ENCODE measurements at places on chromosomes 2 and 18.

GRCh38 chr2:168560817-168561499 lies 104.9 kb downstream of the CERS6 start:
- no peak for DNase-seq

- no peak for DNase-seq
Observed at GRCh38 chr2:114007436-114007835, 117.5 kb downstream of the ACTR3 start.

DNA sequence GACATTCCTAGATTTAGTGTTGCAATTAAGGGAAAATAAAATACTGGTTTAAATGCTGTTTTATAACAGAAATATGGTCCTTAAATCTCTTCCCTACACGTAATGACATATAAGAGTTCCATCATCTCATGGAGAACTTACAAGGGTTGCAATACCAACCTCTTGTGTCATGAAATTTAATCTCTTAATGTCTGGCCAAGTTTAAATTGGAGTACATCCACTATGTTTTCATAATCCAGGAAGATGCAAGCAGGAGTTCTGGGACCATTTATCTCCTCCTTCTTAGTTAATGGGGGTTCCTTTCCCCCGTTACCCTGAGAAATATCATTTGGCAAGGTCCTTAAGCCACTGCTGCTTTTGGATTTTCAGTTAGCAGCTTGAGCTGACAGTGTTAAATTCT lies 126.0 kb upstream of the ACVR2A start:
- no peak for DNase-seq

GRCh38 chr2:128450211-128451024 lies 131.8 kb upstream of the HS6ST1 start:
- no peak for DNase-seq

- no peak for DNase-seq
Observed at GRCh38 chr2:102449370-102449974, 23.6 kb upstream of the SLC9A4 start.

DNA sequence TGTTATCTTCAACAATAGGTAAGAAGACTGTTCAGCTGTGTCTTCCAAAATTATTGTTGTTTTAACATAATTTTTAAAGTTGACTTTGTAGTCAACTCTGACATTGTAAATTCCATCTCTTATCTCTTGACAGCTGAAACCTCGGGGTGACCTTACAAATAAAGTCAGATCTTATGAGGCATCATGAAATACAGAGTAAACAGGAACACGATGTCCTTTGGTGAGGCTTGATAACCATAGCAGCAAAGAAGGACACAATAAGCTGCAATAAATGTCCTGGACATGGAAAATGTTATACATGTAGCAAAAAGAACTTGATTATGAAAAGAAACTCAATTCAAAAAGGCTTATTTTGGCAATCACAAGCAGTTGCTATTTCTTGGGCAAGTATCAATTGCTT lies 618.9 kb upstream of the SLC39A10 start:
- DNase-seq, result no peak

- DNase-seq, result no peak
Observed at GRCh38 chr2:71846669-71847291, 300.9 kb downstream of the CYP26B1 start.

DNA sequence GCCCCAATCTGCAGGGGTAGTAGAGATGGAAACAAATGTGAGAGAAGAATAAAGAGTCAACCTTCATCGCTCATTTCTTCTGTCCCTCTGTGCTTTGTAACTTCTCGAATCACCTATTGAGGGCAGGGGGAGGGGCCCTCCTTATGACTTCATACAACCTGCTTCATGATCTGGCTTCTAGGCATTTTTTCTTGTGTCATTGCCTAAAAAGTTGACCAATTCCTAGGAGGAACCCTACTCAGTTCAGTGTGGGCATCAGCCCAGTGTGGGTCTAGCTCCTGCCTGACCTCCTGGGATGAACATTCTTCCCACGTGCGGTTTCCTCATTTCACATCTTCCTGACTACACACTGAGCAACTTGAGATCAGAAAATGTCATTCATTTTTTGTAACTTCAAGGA lies 46.3 kb upstream of the CREB1 start:
- no peak for DNase-seq

DNA sequence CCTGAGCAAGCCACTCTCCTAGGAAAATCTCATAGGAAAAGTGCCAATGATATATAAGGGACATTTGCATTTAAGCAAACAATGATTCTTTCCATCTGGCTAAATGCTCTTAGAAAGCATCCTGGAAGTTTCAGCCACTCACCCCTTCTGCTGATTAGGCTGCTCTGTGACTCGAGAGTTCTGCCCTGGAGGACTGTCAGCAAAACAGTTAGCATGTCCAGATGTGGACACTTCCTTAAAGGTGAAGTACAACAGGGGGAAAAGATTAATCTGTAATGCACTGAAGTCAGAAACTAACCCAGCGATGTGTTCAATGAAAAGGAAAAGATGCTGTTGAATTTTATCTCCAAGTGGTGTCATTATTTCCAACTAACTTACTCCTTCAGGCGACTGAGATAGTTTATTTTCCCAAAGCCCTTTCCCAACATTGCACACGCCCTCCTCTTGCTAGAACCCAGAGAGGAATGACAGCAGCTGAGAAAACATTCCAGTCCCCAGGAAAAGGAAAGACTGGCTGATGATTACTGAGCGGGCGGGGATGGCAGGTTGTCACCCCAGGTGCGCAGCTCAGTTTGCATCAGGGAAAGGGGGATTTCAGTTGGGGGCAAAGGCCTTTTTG lies 214.0 kb downstream of the SS18 start:
- DNase-seq, result no peak

GRCh38 chr2:195590861-195591205 lies 66.2 kb upstream of the SLC39A10 start:
- no peak for DNase-seq

DNA sequence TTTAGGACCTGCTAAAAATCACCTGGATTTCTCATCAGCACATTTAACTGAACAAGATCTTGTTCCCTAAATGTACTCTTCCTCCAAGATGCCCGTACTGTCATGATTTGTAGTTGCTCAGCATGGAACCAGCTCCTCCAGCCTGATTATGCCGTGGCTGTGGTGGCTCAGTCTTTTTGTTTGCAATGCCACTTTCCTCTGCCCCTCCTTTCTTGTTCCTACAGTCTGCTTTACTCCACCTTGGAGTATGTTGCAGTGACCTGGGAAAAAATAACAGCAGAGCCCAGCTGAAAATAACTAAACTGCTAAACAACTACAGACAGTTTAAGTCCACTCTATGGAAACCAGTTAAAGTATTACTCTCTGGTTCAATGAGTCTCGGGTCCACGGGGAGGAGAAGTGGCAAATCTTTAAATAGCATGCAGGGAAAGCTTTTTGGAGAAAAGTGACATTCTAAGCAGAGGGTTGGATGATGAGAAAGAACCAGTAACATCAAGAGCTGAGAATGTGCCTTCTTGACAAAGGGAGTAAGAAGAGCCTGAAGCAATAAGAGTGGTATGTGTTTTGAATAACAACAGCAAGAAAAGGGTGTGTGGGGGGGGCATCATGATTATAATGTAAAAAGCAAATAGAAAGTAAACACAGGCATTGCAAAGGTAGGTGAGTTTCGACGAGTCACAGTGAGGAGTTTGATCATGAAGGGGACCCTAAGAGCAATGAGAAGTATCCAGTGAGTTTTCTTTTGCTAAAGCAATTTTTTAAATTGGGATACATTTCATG lies 225.7 kb downstream of the TMX3 start:
- no peak for DNase-seq

GRCh38 chr18:5142859-5143258 lies 54.2 kb downstream of the AKAIN1 start:
- no peak for DNase-seq

GRCh38 chr2:233117811-233118647 lies 57.9 kb downstream of the INPP5D start:
- DNase-seq, result no peak

GRCh38 chr2:237542001-237542704 lies 24.2 kb upstream of the PRLH start:
- DNase-seq, result no peak

DNA sequence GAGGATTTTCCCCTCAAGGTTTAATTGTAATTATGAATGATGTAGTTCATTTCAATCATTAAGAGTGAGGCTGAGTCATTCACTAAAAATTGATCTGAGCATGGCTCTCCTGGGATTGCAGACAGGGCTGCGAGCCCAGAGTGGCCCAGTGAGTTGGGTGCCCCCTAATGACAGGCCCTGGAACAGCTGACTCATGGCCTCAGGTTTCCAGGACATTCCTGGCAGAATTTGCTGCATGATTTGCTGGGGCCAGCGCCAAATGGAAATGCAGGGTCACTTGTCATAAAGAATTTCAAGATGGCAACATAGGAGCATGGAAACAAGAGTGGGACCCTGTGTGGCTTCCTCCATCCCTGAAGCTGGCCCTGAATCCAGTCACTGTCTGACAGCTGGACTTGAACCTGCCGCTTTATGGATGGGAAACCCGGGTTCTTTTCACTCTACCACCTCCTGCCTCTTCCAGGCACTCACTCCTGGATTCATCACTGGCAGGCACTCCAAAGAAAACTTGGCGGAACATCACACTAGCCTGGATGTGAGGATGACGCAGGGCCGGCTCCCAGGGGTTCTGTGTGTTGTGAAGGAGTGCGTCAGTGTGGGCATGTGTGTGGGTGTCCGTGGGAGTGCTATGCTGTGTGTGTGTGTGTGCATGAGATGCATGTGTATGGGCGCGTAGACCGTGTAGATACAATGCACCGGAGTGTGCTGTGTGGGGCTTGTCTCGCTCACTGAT lies 15.2 kb downstream of the OTOF start:
- peak; percentile 49 for DNase-seq

DNA sequence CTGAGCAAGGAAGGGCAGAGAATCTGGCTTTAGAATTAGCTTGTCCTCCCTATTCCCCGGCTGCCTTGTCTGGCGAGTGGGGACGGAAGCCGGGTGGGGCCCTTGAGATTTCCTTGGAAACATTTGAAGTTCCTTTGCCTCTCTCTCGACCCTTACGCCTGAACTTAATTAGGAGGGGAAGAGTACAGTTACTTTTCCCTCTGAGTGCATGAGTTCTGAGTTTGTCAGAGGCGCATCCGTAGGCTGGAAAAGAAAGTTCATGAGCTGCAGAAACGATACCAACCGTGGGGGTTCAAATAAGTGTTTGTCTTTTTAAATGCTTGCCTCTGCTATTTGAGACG lies 468 bp downstream of the PIKFYVE start:
- DNase-seq, result no peak

- no peak for DNase-seq
Observed at GRCh38 chr2:231326404-231326803, 69.1 kb upstream of the B3GNT7 start.

DNA sequence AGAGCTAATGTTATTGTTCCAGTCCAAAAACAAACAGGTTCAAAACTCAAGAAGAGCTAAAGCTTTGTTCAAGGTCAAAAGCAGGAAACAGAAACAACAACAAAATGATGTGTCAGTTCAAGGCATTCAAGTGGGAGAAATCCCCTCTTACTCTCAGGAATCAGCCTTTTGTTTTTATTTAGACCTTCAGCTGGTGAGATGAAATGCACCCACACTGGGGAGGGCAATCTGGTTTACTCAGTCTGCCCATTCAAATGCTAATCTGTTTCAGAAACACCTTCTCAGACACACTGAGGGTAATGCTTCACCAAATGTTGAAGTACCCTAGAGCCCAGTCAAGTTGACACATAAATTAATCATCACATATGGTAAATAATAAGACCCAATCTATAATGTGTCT lies 150.6 kb downstream of the TMX3 start:
- no peak for DNase-seq

GRCh38 chr2:54859416-54859815 lies 136.0 kb downstream of the EML6 start:
- DNase-seq, result no peak

DNA sequence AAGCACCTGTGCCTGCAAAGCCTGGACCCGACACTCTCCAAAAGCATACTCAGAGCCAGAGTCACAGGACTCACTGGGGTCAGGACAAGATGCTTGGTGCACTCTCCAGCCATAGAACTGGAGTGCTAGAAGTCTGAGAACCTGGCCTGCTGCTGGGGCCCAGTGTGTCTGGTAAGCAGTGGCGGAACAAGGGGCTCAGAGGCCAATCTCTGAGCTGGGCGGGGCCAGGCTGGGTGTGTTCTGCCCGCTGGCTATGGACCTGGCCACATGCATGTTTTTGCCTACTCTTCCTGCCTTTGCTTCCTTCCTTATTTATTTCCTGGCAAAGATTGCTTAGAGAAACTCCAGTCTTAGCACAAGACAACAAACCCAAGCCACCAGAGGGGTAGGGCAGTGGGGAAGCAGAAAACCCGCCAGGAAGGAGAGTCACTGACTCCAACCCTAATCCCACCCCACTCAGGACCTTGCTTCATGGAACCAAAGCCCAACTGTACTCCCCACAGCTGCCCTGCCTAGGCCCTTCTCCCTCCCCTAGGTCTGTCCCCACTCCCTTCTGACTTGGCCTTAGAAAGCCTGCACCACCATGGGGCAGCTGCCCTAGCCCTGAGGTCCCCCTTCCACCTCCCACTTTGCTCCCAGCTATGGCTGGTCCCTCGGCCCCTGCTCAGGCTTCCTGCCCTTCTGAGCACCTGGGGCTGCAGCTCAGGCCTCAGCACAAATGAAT lies 315.5 kb downstream of the CELF4 start:
- DNase-seq, result no peak

GRCh38 chr2:32064021-32064601 lies 755 bp downstream of the SPAST start:
- DNase-seq, result no peak

GRCh38 chr2:239523954-239524330 lies 123.1 kb upstream of the HDAC4 start:
- DNase-seq, result peak; percentile 8

GRCh38 chr18:12288403-12288755 lies 19.7 kb upstream of the TUBB6 start:
- DNase-seq, result no peak

DNA sequence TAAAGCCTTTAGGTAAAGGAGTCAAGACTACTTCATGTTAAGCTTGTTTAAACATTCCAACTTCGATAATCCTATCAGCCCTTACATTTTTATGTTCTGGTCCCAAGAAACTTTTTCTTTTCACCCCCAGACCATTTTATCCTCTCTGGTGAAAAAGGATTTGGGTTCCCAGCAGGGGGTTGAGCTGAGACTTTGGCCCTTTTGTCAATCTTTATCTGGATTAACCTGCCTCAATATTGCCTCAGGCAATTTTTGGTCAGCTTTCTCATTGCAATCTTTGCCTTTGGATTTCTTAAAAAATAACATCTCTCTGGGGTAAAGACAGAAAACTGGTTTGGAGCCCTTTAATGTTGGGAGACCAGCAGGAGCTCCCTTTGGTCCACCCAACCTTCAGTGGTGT lies 33.9 kb upstream of the CSRNP3 start:
- no peak for DNase-seq

DNA sequence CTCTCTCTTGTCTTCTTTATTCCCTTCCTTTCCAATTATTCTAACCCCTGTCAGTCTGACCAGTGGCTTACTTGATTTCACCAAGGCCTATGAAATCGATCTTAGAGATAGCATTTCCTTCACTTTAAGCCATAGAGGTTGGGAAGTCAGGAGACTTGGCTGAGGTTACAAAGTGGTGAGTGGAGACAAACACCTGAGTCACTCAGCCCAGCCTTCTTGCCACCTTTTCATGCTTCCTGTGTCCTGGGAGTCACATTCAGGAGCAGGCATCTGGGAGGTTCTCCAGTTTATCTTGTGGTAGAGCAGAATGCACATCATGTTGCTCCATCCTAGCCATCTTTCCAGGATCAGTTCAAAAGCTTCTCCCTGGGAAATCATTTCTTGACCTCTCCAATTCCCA lies 59.1 kb downstream of the VSNL1 start:
- DNase-seq, result no peak
